T-helper 1 cell (primary cell): ENCODE measurements at places on chromosomes 2 and 18.

DNA sequence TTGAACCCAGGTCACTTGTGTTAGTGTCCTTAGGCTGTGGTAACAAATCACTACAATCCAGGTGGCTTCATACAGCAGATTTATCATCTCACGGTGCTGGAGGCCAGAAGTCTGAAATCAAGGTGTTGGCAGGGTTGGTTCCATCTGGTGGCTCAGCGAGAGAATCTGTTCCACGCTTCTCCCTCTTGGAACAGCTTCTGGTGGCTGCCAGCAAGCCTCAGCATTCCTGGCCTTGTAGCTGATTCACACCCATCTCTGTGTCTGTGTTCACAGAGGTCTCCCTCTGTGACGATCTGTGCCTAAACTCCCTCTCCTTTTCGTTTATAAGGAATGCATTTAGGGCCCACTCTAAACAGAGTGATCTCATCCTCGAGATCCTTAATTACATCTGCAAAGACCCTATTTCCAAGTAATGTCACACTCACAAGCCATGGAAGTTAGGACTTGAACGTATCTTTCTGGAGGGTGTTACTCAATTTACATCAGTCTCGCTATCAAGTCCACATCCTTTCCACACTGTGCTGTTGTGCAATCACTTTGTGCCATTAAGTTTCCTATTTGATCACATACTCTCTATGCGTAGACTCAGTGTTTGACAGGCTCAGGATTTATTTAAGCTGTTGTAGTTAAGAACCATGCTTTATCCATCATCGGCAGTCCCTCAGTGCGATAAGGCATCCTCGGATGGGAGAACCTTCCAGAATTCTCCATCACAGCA lies 164.4 kb downstream of the SOCS6 start:
- no peak for DNase-seq

GRCh38 chr2:236405357-236405756 lies 141.2 kb upstream of the ASB18 start:
- DNase-seq: no peak

DNA sequence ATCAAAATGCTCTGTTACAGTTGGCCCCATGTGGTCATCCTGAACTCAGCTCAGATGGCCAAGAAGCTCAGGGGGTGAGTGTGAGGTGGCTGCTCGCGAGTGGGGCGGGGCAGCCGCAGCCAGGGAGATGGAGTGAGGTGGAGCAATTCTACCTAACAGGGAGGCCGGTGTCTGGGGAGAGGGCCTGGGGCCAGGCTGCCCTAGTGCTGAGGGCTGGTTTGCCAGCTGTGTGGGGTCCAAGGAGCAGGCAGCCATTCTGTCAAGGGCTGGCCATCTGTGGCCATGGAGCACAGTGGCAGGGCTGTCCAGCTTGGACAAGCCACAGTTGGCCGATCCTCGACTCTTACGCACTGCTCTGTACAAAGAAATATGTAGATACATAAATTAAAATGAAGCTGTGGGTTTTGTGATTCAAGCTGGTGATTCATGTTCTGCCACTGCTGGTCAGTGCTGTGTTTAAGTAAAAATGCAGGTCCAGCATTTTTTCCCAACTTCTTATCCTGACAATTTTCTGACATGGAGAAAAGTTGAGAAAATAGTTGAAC lies 82.1 kb downstream of the HS6ST1 start:
- DNase-seq: no peak

GRCh38 chr2:239130041-239130440 lies 270.8 kb downstream of the HDAC4 start:
- DNase-seq: no peak

GRCh38 chr2:120438301-120439066 lies 92.5 kb downstream of the INHBB start:
- no peak for DNase-seq

DNA sequence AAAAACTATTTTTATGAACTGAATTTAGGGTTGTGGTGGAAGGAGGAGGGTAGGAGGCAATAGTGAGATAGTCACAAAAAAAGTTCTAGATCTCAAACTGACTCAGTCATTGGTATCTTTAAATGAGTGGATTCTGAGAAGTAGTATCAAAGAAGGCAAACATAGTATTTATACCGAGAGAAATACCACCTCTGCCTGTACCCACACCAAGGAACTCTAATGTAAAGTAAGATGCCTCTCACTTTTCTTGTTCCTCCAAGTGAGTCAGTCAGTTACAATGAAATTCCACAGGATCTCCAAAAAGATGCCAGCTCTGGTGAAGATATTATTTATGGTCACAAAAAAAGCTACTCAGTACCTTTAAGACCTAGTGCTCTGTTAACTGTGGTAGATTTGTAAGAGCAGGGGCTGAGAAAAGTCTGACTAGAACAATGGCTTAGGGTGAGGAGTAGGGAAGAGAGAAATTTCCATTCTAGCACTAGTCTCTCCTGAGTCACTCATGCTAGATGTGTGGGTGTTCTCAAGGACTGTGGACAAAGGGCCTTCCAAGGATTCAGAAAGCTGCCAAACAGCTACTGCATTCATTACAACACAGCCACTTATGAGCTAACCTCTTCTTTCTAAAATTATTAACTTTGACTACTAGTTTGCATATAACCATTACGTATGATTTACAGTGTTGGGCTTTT lies 36.3 kb downstream of the YWHAQ start:
- DNase-seq: no peak

GRCh38 chr2:106584304-106584954 lies 97.3 kb downstream of the CD8B2 start:
- no peak for DNase-seq

- DNase-seq: no peak
These were observed 103.1 kb upstream of the CXCR4 start for GRCh38 chr2:136221026-136221425.

DNA sequence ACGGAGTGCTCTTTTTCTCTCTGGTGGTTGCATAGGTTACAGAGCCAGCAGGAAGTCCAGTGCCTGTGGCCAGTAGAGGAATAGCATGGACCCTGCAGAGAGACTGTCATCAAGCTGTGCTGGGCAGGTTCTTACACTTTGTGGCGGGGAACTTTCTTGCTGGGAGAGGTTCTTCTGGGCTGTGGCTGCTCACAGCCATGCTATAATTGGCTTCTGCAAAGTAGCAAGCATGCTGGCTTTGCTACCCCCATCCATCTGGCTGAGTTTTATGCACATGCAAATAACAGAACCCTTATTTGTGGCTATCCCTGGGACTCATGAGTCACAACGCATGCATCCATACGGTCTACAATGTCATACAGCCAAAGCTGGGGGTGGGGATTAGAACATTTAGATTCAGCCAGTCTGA lies 68.9 kb downstream of the PLCL1 start:
- no peak for DNase-seq

GRCh38 chr2:109139002-109139401 lies 10.0 kb downstream of the SH3RF3 start:
- no peak for DNase-seq
